ENCODE measurements at places on chromosomes 6 and 20. TPM values are rescaled to one million over a fixed set of nuclear protein-coding genes. Genes with fewer than 3 reads are reported as not detected.

- no peak for DNase-seq
Observed at GRCh38 chr20:48695255-48695654, 132.5 kb downstream of the PREX1 start.

DNA sequence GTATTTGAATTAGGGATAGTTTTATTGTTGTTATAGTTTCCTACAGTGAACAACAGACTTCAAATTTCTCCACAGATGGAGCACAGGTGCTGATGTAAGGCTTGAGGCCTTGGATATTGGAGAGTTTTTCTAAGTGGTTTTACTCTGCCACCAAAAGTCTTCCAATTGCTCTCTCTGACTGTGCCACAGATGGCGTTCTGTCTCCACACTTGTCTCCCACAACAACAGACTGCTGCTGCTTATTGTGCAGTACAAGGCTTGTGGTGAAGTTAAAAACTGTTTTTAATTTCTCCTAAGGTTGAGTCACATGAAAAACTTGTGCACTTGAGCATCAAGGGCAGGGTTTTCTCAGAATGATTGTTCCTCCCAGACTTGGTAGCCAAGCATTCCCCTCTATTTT, 460.9 kb upstream of the KHDRBS2 start:
- no peak for DNase-seq

DNA sequence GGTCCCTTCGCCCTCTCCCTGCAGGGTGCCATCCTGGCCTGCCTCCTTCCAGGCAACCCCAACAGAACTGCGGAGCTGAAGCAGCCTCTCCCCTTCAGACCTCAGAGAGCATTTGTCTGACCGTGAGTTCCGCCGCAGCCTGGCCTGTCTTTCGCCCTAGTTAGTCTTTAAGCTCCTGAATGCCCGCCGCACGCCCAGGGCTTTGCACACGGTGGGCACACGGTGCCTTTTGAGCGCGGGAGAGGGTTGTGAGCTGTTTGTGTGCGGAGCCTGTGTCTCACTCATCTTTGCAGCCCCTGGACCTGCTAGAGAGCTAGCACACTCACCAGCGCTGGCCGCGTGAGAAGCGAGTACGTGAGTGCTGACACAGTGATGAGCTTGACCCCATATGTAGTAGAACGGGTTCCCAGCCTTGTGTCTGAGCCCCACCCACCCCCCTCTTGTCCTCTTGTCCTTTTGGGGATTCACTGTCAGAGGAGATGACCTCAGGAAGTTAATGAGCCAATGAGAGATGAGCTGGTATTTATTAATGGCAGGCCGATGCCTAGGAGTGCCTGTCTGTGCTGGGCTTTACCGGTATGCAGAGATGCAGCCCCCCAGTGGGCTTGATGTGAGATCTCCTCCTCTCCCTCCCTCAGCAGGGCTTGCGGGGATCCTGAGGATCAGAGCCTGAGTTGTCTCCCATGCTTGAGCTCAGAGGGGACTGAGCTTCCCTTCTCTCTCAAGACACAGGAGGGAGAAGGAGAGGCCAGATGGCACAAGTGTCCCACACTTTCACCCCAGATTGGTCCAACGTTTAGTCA, 249.2 kb downstream of the FARS2 start:
- DNase-seq, result no peak

Gene DEFB132
- polyA plus RNA-seq, result not detected

Gene C20orf141
- not detected for polyA plus RNA-seq

Gene MTFR2
- polyA plus RNA-seq, result 3.1 TPM

Gene PRND
- 34.0 TPM for polyA plus RNA-seq

Gene LYRM2
- polyA plus RNA-seq, result 25.3 TPM

Measured in muscle of arm (tissue), 14 donors.